ENCODE measurements at places on chromosomes 6 and 20.

DNA sequence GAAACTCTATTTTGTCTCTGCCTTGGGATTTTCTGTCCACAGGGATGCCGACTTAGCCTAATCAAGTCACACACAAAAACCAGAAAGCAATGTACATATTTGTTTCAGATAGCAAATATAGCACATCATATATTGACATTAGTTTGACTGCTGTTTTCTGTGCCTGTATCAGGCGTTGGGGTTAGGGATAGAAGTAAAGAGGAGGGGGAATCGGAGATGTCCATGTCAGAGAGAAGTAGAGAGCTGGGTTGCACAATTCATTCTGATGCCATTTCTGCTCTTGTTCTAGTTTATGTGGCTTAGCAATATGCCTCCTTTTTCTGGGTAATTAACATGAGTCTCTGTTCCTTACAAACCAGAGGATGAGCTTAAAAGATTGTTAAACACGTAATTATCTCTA, 14.7 kb upstream of the IPCEF1 start:
- DNase-seq, result no peak

DNA sequence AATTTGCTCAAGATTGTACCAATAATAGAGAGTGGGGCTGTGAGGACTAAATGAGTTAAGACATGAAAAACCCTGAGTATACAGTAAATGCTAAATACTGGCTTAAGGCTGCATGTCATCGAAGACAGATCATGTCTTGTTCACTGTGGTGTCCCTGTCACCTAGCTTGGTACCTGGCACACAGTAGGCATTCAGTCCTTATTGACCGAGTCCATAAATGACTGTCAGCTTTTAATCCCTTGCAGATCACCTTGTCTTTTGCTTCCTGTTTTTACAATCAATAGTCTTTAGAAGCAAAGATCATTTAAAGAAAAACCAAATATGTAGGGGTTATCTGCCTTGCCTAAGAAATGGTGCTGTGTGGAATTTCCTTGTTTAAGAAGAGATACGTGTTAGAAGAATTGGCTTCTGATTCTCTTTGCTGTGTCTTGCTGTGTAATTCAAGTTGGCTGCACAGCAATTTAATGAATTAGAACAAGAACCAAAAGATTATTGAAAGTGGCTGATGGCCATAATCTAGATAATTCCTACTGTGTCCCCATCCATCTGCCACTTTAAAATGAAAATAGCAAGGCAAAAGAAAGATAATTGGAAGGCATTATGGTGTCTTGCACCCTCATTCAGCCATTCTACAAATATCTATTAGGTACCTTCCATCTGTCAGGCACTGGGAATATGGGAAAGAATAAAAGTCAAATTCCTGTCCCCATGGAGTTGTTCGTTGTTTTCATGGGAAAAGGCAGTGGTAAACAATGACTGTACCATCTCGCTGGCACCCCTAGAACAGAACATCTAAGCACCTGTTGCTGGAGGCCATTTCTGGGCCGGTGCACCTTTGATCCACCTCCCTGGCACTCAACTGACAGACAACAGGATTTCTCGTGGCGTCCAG, 12.4 kb upstream of the MAPK13 start:
- no peak for DNase-seq

GRCh38 chr6:96777113-96777512, 60.2 kb downstream of the GPR63 start:
- no peak for DNase-seq

GRCh38 chr6:141282263-141282662, 850.5 kb upstream of the GJE1 start:
- DNase-seq, result no peak

DNA sequence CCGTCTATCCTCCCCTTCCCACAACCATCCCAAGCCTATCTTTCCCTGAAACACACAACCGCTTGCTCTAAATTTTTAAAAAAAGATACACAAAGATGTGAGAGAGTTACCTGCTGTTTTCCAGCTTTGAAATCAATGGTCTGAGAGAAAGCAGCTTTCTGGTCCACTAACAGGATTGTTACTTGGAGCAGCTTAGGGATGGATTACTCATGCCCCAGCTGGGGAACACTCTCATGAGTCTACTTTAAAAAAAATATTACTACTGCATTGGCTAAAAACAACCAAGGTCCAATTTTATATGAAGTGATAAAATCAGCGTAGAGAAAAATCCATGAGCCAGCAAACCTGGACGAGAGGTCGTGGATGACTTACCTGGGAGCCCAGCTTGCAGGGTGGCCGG, 29.6 kb upstream of the FOXC1 start:
- DNase-seq, result peak; percentile 46

DNA sequence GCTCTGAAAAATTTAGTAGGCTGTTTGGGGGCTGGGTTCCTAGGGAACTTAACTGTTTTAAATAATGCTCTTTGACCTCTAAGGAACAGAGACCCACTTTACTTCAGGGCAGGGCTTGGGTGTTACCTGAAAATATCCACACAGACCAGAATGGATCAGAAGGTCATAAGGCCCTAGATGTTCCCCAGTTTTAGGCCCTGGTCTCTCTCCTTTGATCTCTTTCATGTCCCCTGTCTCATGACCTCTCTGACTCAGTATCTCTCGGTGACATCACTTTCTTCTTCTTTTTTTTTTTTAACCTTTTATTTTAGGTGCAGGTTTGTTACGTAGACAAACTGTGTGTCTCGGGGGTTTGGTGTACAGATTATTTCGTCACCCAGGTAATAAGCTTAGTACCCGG, 272.1 kb upstream of the SGK1 start:
- no peak for DNase-seq

GRCh38 chr6:132768051-132768517, 10.4 kb upstream of the VNN2 start:
- DNase-seq, result no peak

DNA sequence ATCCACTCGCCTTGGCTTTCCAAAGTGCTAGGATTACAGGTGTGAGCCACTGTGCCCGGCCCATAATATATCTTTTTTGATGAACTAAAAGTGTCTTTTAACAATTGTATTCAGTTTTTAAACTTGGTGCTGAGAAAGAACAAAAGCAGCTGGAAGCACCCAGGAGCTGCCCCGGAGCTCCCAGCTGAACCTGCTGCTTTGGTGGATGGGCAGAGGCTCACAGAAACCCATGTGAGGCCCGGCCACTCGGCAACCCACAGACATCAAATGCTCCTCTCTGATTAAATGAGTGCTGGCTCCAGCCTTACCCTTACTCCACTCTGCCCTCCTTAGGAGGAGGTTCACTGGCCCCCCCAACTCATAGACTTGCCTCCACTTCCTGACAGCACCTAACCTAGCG, 59.4 kb upstream of the FRMD1 start:
- DNase-seq, result no peak
